ENCODE measurements at places on chromosomes 7 and 10.

DNA sequence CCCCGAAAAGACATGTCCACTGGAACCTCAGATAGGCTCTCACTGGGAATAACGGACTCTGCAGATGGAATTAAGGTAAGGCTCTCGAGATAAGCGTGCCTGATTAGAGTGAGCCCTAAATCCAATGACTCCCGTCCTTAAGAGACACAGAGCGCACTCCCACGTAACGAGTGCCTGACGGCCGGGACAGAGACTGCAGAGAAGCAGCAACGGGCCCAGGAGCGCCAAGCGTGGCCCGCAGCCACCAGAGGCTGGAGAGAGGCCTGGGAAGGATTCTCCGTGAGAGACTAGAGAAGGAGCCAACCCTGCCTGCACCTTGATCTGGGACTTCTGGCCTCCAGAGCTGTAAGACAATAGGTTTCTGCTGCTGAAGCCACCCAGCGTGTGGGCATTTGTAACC is 20.0 kb upstream of the TNRC18 start:
- DNase-seq: no peak

DNA sequence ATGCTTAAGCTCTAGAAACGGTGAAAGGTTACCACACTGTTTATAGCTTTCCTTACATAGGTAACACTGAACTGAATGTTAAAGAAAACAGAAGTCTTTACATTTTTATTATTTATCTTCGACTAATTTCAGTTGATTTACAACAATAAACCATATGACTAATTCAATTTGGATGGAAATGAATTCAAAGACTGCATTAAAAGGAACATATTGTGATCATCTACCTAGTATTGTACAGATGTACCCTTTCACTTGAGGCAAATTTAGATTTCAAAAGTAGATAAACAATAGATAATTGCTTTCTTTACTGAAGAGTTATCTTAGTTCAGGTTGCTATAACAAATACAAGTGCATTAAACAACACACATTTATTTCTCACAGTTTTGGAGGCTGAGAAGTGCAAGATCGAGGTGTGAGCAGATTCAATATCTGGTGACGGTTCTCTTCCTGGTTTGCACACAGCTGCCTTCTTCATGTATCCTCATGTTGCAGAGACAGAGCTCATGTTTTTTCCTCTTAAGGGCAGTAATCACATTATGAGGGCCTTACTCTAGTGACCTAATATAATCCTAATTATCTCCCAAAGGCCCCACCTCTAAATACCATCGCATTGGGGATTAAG is 15.0 kb upstream of the ARMC3 start:
- DNase-seq: no peak

DNA sequence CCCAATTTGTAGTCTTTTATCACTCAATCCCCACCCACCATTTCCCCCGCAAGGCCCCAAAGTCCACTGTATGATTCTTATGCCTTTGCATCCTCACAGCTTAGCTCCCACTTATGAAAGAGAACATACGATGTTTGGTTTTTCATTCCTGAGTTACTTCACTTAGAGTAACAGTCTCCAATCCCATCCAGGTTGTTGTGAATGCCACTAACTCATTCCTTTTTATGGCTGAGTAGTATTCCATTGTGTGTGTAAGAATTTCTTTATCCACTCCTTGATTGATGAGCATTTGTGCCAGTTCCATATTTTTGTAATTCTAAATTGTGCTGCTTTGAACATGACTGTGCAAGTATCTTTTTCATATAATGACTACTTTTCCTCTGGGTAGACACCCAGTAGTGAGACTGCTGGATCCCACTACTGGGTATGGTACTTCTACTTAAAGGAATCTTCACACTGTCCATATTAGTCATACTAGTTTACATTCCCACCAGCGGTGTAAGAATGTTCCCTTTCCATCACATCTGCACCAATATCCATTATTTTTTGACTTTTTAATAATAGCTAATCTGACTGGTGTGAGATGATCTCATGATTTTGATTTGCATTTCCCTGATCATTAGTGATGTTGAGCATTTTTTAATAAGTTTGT is 152.6 kb downstream of the JMJD1C start:
- no peak for DNase-seq

GRCh38 chr10:33876584-33877400 is 542.3 kb upstream of the NRP1 start:
- no peak for DNase-seq

DNA sequence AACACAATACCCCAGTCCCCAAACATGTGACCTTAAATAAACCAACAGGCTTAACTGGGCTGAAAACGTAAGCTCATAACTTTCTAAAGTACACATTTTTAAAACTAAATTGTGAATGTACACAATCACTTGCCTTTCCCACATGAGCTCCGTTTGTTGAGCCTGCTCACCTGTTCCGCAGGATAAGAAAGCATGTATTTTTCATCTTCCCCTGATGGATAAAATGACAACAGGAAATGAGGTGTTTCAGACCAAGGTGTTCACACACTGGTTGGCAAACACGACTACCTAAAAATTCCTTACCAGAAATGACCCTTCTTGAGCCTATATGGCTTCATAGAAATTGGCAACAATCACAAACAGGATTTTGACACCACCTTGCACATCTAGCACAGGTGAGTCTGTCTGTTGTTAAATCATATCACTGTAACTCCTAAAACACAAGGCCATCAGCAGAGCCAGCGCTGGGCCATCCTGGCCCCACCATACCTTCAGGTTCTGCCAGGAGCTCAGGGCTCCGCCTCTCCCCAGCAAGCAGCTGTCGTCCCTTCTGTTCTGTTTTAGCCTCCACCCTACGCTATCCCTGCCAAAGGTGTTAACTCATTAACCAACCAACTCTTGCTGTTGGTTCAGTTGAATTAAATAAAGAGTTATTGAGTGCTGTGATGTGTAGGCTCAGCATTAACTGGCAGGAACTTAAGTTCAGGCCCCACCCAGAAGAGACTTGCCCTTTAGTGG is 73.6 kb upstream of the RNF32 start:
- DNase-seq: no peak

DNA sequence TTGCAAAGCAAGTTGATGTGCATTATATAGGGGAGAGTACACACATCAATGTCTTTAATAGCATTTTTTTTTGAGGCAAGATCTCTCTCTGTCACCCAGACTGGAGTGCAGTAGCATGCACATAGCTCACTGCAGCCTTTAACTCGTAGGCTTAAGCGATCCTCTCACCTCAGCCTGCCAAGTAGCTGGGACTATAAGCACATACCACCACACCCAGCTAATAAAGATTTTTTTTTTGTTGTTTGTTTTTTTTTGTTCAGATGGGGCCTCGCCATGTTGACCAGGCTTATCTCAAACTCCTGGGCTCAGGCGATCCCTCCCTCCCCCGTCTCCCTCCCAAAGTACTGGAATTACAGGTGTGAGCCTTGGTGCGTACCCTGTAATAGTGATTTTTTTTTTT is 1.5 kb downstream of the UMAD1 start:
- DNase-seq: no peak

GRCh38 chr7:21371360-21371759 is 56.5 kb upstream of the SP4 start:
- DNase-seq: no peak

DNA sequence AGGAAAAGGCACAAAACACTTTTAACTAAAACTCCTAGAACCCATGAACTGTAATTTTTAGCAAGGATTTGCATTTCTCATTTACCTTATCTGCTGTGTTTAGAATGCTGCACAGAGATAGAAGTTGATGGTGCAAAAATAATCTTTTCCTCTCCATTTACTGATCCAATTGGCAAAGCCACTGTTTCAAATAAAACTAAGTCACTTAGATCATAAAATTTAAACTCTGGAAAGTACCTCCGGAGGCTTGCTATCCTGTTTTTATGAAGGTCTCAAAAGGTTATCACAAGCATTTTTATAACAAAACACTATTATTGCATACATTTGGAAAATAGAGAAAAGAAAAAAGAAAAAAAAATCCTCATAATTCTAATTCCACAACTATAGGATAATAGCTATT is 7.6 kb downstream of the CPA2 start:
- no peak for DNase-seq

DNA sequence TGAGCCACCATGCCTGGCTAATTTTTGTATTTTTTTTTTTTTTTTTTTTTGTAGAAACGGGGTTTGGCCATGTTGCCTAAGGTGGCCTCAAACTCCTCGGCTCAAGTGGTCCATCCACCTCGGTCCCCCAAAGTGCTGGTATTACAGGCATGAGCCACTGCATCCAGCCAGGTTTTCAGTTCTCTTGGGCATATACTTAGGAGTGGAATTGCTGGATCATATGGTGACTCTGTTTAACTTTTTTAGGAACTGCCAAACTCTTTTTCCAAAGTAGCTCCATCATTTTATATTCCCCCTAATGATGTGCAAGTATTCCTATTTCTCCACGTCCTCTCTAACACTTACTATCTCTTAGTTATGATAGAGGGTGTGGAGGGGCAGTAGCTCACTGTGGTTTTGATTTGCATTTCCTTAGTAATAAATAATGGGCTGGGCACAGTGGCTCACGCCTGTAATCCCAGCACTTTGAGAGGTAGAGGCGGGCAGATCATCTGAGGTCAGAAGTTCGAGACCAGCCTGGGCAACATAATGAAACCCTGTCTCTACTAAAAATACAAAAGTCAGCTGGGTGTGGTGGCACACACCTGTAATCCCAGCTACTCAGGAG is 41.6 kb downstream of the SUFU start:
- DNase-seq: no peak

GRCh38 chr10:33336582-33337325 is 2.3 kb upstream of the NRP1 start:
- DNase-seq: no peak

DNA sequence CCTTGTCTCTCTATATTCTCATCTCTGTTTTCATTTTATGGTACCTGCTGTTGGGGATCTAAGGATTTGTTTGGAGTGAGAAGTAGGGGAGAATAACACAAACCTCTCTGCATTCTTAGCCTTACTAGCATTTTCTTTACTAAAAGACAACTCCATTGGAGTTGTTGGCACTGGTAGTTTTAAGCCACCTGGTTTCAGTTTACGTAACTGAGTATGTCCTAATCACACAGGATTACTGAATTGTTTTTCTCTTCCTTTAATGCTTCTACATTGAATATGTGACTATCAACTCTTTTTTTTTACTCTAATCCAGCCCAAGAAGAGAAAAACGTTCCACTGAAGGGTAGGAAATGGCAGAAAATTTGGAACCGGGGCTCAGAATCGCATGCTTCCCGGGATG is 30.0 kb upstream of the TRIL start:
- no peak for DNase-seq

DNA sequence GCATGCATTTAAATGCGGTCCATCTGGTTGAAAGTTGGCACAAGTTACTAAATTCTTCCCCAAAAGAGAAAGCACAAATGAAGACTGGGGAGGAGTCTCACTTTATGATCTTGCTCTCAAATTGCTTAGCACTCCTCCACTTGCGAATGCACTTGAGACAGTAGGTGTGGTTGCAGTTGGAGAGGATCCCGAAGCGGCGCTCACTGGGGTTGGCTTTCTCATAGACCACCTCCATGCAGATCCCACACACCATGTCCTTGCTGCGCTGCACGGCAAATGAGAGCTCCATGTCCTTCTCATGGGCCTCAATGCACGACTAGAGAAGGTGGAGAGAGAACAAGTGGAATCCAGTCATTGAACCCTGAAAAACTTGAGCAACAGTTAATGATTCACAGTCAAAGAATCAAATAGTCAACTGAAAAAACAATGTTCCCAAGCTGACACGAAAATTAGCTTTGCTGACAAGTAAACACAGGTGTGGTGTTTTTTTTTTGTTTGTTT is 22.7 kb downstream of the MKRN1 start:
- no peak for DNase-seq

- DNase-seq: peak; percentile 12
These were observed 83.8 kb downstream of the BMS1 start for GRCh38 chr10:42866115-42866995.

DNA sequence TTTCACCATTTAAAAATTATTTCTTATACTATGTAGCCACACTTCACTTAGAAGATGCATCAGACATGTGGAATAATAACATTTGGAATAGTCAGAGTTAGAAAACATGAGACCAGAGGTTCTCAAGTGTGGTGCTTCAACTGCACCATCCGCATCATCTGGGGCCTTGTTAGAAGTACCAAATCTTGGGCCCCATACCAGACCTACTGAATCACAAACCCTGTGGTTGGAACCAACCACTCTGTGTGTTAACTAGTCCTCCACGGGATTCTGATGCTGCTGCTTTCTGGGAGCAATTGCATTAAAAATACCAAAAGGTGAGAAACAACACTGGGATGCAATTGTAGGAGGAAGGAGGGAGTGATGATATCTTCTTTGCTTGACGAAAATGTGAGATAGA is 125.2 kb downstream of the GNAT3 start:
- DNase-seq: no peak

DNA sequence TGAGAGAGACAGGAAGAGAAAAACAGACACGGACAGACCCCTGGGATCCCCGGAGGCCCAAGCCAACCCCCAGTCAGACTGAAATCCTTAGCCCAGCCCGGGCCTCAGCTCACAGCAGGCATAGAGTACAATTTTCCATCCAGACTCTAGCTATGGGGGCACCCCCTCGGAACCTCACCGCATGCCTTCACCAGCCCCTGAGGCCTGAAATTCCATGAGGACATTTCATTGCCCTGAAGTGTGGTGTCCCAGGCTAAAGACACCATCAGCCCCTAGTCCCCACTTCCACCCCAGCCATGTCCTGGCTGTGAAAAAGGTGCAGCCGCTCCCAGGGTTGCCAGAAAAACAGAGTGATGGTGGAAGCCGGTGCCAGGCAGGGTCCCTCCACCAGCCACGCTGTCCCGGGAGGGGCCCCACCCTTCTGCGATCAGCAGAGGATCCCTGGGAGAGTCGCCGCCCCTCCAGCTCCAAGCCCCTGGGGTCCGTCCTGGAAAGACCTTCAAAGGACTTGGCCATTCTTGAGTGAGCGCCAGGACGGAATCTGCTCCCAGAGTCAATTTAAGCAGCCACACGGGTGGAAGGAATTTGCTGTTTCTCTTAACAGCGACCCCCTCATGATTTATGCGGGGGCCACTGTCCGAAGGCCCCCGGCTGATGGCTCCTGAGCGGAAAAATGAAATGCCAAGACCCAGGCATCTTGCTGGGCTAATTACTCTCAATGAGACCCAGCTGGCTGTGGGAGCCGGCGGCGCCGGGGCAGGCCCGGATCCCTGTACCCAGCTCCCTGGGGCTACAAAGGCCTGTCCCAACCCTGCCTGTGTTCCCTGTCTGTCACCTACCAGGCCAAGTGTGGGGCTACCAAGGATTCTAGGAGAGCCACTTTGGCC is 23.2 kb downstream of the MYL10 start:
- DNase-seq: no peak

DNA sequence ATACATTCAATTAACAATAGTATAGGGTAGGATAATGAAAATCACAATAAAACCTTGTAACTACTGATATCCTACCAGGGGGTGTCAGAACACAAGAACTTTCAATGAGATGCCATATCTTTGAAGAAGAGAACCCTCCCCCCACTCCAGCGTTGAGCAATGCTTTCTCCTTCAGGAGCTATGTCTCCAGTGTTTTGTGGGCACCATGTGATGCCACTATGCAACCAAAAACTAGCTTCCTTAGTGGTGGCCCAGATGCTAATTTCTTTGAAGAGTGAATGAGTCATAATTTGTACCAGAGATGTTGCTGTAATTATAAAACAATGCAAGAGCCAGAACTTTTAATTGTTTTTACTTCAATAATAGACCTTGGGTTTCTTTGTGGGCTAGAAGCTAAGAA is 76.0 kb upstream of the ADO start:
- DNase-seq: no peak
